ENCODE measurements at places on chromosomes 13 and 19.

GRCh38 chr19:32916969-32917615 lies 47.5 kb upstream of the SLC7A9 start:
- DNase-seq, result no peak

DNA sequence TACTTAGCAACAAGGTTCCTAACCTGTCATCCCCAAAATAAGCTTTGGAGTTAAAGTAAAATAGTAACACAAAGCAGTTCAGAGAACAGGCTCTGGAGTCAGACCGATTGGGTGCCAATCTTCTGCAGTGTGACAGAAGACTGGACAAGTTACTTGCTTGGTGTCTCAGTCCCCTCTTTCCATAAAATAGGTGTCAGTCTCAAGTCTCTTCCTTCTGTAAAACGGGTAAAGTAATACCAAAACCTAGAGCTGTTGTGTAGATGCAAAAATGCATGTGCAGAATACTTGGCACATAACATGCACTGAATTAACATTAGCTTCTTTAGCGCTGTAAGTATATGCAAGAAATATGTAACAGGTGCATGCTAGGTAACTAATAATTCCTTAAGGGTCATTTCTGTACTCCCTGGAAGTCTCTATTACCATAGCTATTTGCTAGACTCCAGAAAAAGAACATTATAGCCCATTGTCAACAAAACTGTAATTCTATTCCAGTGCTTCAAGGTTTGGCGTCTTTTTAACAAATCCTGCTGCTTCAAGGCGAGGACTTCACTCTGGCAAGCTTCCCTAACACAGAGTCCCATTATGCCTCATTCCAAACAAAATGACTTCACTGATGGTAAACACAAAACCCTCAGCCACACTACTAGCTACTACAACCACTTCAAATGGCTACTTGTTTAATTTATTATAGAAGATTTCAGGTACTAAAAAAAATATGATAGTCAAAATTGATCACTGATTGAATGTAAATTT lies 32.8 kb downstream of the ELF1 start:
- DNase-seq, result no peak

GRCh38 chr13:99916366-99917103 lies 55.0 kb downstream of the ZIC5 start:
- peak; percentile 38 for DNase-seq

- no peak for DNase-seq
Measured at GRCh38 chr13:96687191-96687590, 307.1 kb downstream of the OXGR1 start.

GRCh38 chr13:48154671-48155070 lies 59.8 kb upstream of the MED4 start:
- DNase-seq, result no peak

DNA sequence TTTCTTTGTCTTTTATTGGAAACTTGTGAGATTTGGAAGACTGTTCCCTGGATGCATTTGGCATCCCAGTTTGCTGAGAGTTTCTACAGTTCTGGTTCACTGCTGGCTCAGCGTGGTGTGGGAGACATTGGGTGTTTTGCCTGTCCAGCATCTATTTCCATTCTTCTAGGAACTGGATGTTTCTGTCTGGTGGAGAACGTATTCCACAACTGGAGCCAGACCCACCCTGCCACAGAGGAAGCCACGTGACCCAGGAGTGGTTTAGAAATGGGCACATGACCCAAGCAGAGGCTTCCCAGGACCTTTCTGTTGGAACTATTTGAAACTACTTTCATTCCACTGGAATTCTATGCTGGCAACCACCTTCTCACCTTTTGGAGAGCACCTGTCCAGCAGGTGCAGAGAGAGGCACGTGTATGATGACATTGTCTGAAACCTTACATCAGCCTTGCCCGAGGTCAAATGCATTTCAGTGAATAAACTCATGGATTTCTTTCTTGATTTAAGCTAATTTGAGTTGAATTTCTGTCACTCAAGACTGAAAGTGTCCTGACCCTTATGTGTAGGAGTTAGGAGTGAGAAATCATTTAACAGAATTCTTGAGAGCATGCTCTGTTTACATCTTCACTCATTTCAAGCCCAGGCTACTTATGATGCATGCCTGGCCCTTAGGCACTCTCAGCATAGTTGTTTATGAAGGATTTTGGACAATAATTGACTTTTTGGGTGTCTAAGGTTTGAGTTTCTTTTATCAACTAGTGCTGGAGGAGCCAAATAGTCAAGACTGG lies 121.8 kb downstream of the AKAP11 start:
- no peak for DNase-seq

DNA sequence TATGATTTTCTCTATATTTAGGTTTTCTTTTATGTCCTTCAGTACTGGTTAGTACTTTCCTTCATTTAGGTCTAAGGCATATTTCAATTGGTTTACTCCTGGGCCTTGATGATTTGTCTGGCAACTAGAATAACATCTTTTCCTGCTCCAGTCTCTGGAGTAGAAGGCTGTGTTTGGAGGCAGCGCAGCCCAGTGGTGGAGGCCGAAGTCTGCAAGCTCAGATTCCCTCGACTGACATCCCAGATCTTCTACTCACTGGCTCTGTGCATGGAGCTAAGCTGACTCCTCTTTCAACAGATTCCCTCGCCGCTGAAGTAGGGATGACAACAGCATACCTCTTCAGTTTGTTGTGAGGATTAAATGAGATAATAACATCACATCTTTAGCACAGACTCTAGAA lies 141.0 kb downstream of the RAP2A start:
- peak; percentile 56 for DNase-seq

DNA sequence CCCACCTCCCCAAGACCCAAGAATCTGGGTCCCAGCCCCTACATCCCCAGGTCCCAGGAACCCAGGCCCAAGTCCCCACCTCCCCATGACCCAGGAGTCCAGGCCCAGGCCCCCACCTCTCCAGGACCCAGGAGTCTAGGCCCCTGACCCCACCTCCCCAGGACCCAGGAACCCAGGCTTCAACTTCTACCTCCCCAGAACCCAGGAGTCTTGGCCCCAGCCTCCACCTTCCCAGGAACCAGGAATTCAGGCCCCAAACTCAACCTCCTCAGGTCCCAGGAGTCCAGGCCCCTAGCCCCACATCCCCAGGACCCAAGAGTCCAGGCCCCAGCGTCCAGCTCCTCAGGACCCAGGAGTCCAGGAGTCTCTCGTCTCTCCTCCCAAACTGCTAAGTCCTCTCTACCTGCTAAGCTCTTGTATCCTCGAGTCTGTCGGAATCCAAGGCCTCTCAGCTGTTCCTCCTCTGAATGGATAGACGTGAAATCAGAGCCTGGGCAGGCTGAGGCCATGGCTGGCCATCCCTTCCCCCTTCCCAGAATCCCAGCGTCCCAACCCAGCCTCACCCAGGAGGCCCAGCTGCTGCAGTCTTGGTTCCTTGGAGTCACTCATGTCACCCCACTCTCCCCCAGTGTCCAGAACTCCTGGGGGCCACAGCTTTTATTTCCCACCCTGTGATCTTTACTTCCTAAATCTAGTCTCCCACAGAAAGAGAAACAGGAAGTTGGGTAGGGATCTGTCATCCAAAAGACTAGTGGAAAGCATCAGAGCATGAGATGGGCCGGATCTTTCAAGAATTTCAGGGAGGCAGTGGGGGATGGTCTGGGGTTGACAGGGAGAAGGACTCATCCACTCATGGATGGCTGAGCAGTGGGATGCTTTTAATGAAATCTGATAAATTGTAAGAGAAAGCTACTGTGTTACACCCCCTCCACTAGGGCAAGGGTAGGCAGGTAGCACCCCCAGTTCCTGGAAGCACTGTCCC lies at the start of gene CD209:
TSS of gene CD209 (minus strand) at position 632 of the 982 bp plus-strand sequence. CDS start at position 609, 23 bp downstream.
- DNase-seq, result no peak

DNA sequence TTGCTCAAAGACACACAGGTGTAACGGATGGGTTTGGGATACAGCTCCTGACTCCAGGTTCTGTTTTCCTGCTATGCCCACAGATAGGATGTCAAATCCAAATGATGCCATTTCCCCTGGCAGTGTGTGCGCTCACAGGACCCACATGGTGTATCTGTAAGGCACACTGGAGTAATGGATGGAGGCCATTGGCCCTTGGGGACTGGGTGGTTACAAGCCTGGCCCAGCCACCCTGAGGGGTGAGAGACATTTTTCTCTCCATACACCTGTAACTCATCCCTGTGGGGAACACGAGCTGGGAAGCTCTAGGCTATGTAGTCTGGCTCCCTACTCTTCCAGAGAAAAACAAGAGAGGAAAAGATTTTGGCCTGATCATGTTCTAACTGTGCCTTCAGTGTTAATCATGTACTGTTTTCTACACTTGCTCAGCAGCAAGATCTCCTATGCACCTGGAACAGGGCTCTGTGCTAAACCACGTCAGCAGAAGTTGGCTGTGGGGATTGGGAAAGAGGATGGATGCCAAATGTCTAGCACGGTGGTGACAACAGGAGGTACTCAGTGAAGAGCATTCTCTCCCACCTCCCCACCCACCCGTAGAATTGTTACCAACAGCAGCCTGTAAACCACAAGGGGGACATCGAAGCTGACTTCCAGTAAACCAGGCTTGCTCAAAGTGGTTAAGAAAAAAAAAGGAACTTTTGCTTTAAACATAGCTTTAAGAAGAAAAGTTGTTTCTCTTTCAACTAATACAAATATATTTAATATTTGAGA lies 237.0 kb downstream of the LACC1 start:
- DNase-seq, result no peak

DNA sequence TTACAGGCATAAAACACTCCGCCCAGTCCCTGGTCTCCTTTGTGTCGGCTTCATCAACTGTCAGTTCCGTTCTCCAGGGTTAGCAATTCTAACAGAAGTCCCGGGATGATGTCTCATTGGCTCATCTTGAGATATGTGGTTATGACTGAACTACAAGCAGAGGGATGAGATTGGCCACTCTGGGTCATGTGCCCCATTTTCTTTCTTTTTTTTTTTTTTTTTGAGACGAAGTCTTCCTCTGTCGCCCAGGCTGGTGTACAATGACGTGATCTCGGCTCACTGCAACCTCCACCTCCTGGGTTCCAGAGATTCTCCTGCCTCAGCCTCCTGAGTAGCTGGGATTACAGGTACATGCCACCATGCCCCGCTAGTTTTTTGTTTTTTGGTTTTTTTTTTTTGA lies 95.4 kb upstream of the MRI1 start:
- no peak for DNase-seq

GRCh38 chr13:77065461-77066147 lies 38.6 kb upstream of the FBXL3 start:
- no peak for DNase-seq

DNA sequence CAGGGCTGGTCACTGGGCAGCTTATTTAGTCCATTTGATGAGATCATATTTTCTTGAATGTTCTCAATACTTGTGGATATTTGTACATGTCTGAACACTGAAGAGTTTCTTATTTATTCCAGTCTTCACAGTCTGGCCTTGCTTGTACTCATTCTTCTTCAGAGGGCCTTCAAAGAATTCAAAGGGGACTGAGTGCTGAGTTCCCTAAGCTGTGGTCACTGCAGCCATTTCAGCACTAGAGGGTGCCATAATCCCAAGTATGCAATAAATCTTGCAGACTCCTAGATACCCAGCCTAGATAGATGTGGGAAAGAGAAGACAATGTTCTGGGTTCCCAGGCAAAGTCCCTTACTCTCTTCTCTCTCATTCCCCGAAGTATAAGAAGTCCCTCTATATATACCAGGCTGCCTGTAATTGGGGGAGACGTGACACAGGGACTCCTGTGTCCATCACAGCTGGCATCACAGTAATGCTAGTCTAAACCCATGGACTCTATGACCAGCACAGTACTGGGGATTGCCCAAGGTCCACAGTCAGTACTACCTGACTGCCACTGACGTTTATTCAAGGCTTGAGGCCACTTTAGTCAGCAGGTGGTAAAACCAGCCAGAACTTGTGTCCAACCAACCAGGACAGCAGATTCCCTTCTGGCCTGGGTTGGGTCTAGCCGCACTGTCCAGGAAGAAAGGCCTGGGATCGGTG lies 8.9 kb upstream of the VN1R1 start:
- peak; percentile 15 for DNase-seq

DNA sequence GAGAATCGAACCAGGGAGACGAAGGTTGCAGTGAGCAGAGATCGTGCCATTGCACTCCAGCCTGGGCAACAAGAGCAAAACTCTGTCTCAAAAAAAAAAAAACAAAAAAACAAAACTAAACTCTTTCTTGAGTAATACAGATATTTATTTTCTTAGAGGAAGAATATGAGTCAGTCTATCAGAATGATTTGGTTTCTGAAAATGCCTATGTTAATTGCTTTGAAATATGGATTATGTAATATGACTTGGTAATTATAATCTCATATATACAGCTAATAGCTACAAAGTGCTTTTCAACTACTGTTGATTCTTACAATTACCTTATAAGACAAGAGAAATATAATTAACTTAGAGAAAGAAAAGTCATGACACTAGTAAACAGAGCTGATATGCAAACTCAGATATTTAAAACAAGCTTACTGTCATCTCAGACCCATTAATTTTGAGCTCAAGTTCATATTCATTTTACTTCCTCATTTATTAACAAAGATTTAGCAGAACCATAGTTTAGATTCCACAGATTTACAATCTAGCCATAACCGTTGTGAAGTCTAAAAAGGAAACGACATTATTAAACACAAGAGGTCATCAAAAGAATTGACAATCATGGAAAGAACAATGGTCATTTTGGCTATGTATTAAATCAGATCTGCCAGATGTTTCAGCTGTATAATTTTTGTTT lies 88.0 kb downstream of the TBC1D4 start:
- DNase-seq, result no peak

DNA sequence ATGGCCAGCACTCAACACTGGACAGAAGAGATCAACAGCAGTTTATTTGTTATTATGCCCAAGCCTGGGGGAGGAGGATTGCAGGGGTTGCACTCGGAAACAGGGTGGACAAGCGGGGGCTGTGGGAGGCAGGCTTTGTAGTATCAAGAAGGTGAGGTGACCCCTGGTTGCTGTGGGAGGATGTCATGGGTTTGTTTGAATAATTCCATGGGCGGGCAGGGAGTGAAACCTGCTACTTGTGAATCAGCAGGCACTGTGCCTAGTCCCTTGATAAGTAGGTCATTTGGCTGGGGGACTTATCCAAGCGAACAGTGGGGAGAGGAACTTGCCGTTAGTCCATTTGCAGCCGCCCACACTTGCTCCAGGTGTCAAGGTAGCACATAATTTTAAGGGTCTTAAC lies 84.4 kb upstream of the KCTD15 start:
- DNase-seq, result no peak
